ENCODE measurements at places on chromosomes 12 and 14. TPM values are rescaled to one million over a fixed set of nuclear protein-coding genes. Genes with fewer than 3 reads are reported as not detected.

DNA sequence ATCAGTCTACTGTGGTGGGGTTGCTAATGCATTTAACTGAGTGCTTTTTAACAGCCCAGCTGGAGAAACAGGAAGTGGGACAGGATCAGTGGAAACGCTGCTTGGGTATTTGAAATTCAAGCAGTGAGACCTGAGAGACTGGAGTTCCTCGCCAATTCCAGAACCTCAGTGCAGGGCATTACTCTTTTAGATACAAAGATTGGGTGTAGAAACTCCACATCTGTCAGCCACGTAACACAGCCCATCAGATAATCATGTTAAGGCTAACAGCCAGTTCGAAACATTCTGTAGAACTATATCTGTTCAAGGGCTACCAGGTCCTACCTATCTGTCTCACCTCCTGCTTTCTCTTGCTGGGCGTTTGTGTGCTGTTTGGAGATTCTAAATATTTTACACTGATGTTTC lies 45.5 kb downstream of the RAD52 start:
- no peak for DNase-seq

DNA sequence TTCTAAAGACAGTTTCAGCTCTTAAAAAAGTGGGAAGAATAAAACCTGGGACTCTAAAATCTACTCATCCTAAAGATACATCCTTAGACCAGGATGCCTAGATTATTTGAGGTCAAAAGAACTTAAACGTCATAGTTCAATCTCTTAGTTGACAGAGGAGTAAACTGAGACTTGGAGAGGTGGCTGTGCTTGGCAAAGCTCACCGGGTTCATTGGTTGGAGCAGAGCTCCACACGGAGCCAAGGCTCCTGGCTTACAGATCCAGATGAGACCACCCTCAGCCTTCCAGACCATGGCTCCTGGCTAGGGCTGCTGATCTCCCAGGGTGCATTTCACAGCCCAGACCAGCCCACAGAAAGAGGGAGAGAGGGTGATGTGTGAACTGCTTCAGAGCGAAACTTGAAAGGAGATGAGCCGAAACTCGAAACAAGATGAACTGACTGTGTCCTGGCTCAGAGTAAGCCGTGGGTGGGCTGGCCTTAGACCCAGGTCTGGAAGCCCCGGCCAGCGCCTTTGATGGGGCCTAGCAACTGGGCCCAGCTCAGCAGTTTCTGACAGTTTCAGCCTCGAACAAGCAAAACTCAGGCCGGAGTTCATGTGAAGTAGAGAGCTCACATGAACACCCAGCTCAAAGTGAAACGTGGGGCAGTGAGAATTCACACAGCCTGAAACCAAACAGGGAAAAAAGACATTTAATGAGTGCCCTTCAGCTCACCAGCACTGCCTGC lies 1044.8 kb downstream of the BCL11B start:
- DNase-seq: no peak

DNA sequence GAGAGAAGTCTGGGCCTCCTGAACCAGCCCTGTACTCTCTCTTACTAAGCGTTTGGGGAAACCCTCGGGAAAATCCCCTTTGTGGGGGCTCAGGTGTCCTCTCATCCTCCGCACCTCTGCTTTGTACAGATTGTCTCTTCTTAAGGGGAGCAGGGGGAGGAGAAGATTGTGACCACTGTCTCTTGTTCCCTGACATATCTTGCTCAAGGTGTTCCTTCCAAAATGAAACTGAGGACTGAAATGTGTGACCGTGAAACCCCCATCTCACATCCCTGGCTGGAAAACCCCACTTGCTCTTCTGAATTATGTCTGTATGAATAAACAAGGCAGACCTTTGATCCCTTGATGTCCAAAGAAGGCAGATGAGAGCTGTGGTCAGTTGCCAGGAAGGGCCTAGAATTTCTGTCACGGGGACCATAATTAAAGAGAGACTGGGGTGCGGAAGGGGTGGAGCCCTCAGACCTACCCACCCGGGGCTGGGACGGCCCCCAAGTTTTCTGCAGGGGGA lies 369.8 kb downstream of the AACS start:
- DNase-seq: no peak

- DNase-seq: no peak
Observed at GRCh38 chr12:48388460-48388859, 37.7 kb upstream of the ZNF641 start.

GRCh38 chr12:6443361-6443983 lies 1.3 kb upstream of the CD27 start:
- no peak for DNase-seq

MAPKAPK5 gene
- total RNA-seq: 37.9 TPM

MYBPC1 gene
- 2.4 TPM for total RNA-seq

GRIP1 gene
- total RNA-seq: 122 TPM

ART4 gene
- not detected for total RNA-seq

IL31 gene
- total RNA-seq: not detected

NGB gene
- total RNA-seq: 4.9 TPM

All from frontal cortex (tissue), 4 donors.